ENCODE measurements at places on chromosomes 5 and 9. TPM values are rescaled to one million over a fixed set of nuclear protein-coding genes. Genes with fewer than 3 reads are reported as not detected.
A peak's percentile ranks its signal among the peaks of the same experiment; 100 is the strongest.

GRCh38 chr9:84002344-84002743 is 21.7 kb downstream of the RMI1 start:
- DNase-seq, result no peak

GRCh38 chr9:34896112-34896511 is 62.0 kb upstream of the PHF24 start:
- DNase-seq, result no peak

DNA sequence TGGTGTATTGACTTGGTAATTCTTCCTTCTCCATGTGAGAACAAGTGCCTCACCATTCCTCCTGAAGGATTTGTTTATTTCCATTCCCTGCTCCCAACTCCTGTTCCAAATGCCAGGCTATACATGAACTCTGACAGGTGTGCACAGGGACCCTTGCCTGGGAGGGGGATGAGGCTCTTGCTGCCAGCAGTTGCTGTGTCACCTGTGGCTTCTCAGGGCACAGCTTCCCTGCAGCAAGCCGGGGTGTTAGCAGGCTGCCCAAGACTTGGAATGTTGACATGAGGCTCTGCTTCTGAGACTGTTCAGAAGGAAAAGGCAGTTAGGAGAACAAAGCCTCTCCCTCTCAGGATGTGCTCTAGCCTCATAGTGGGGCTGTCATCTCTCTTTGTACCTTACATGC is 131.3 kb downstream of the DOCK2 start:
- DNase-seq, result no peak

GRCh38 chr5:79011219-79011836 is 26.2 kb upstream of the ARSB start:
- no peak for DNase-seq

GRCh38 chr9:134536101-134536900 is 105.3 kb upstream of the COL5A1 start:
- no peak for DNase-seq

DNA sequence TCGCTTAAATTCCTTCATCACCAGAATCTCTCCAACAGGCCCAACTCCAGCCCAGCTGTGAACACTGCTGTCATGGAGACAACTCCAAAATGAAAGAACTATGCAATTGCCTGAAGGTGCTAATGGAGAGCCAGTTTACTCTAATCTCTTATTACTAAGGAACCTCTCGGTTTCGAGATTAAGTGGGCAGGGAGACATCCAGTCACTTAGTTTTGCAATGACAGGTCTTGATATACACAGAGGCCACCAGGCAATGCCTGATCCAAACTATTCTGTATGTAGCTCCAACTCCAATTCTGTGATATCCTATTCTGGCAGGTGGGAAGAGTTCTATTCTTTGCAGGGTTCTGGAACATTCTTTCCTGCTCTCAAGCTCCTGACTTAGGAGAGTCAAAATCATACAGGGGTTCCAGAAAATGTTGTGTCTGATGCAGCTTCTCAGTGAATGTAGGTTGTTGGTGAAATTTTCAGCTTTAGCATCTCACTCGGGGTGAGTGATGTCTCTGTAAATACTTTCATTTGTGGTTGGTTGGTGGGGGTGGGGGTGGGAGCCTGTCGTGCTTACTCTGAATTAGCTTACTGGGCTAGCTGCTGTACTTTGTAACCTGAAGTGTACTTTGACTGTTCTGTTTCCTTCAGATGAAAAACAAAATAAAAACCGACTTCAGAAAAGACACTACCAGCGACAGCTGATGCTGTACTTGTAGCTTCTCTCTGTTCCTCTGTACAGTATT is 170.9 kb downstream of the PALM2AKAP2 start:
- DNase-seq, result no peak

DNA sequence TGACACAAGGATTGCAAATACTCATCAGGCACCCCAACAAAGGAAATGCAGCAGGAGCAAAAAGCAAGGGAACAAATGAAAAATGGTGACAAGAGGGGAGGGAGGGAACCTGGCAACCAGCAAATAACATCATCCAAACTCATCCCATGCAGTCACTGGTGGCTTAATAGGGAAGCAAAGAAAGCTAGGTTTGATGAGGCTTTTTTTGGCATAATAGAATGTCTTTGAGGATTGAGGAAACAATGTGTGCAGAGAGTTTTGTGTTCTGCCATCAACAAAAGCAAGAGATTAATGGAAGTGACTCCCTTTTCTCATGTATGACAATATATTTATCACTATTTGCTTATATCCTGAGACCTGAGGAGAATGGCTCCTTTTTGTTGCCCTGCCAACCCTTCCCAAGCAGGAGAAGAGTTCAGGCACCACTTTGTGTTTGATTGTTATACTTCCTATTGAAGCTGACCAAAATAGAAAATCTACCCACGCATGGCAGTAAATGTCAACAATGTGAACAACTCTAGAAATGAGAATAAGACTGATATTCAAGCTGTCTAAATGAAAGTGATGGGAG is 375.7 kb downstream of the CAAP1 start:
- no peak for DNase-seq

DNA sequence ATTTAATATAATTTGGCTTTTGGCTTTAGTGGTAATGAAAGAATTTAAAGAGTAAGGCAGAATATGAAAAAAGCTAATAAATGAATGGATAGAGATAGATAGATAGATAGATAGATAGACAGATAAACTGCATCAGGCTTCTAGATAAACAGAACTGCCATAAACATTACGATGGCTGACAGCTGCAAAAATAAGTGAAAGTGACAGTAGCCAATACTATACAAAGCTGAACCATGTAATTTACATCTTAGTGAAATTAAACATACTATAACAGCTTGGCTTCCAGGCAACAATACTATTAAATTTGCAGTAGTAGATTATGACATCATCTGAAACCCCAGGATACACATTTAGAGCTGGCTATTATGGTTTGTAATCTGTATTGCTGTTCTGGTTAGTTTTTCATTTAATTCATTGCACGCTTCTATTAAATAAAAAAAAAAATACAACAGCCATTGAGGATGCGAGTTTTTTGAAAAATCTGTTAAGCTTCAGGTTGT is 1354.8 kb downstream of the PTPRD start:
- no peak for DNase-seq

GRCh38 chr5:4198461-4198860 is 602.8 kb downstream of the IRX1 start:
- no peak for DNase-seq

DNA sequence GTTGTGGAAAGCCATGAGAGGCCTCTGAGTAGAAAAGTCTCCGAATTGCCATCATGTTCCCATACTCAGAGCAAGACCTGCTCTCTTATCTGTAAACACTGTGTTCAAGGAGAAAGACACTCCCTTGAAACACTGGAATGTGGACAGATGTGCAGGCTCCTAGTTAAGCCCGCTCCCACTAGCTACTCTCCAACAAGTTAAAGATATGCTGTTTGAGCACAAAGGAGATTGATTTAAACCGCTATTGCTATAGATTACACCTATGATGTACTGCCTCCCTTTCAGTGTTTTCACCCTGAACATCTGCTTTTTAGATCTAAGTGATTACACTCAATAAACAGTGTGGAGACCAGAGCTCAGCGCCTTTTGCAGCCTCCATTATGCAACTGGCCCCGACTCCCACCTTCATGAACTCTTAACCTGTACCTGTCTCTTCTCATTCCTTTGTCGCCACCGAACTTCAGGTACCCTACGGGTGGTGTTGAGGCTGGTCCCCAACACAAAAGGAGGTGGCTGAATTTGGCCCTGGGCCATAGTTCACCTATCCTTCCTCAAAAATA is 47.5 kb downstream of the TMEM245 start:
- DNase-seq, result no peak

DNA sequence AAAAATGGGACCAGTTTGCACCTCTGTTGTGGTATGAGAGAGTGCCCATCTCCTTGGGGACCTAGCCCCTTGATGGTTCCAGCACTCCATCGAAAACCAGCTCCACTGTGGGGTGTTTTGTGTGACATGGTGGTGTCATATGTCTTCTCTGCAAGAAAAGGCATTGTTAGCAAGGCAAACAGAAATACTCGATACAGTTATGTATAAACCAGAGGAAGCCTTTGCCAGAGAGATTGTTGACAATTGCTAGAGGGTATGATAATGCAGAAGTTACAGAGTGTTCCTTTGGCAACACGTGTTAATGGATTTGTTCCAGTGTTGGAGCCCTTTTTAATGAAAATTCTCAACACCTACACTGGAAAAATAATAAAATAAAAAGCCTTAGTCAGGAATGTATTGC is 270.4 kb upstream of the DMRT1 start:
- DNase-seq, result no peak

GRCh38 chr5:34533582-34534522 is 122.3 kb upstream of the RAI14 start:
- no peak for DNase-seq

DNA sequence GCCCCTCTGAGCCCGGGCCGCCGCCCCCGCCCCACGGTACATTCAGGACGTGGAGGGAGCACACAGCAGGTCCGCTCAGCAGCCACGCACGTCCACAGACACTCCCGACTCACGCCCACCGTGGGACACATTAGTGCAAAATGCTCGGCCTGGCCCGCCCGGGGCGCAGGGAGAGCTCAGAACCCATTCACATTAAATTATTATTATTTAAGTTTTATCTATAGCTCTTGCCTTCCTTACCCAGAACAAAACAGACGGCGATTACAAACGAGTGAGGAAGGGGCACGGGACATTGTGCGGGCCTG is 47.5 kb upstream of the UBAC1 start:
- no peak for DNase-seq

DNA sequence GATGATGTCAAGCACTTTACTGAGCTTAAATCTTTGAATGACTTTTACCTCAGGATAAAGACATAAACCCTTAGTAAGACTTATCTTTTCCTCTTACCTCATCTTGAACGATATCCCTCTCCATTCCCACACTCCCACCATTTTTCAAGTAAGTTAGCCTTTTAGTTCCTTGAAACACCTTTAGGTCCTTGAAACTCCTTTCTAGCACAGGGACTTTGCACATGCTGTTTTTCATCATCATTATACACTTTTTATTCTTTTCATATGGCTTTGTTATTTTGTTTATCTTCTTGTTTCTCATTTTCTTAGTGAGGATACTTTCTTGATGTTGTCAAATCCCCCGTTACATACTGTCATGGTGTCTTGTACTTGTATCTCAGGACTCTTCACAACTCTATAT is 24.8 kb downstream of the YTHDC2 start:
- no peak for DNase-seq

- no peak for DNase-seq
Measured at GRCh38 chr5:42894057-42894456, 82.4 kb upstream of the SELENOP start.

DNA sequence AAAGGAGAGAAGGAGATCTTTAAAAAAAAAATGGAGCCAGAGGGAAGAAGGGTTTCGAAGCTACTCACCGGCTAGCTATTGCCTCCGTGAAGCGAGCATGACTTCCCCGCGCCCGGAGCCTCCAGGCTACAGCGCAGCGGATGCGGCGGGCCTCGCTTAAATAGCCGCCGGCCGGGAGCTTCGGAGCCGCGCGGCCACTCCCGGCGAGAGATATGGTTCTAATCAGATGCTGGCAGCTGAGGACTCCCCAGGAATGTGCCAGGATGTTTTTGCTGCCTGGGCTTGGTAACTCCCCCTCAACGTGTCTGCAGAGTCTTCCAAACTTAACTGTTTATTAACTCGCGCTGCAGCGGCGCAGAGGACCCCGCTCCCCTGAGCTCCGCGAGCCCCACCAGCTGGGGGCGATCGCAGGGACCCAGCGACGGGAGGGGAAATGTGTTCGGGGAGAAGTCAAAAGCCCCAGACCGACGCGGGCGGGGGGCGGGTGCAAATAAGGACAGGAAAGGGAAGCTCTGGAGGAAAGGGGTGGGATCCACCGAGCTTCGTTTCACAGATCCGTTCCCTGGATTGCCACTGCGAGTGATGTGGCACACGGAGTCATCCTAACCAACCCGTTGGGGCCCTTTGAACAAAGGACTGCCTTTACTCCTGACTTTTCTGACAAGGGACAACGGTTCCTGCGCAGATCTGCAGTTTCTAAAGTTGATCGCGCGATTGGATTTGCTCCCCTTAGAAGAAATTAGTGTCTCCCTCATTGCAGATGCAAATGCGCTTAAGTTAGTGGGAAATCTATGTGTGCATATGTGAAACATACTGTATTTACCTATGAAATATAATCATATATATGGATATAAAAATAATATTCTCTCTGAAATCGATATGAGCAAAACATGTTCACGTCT is at the start of gene DAB2:
Gene DAB2, minus strand, starts transcription at position 245 of the 902 bp plus-strand sequence. CDS start 30,660 bp downstream, outside the sequence.
- peak; percentile 95 for DNase-seq

GRCh38 chr9:19409401-19410194 is 789 bp downstream of the ACER2 start:
- DNase-seq, result no peak

GRCh38 chr9:124878518-124878917 is 16.6 kb downstream of the ARPC5L start:
- no peak for DNase-seq

GRCh38 chr5:147743678-147744374 is 38.7 kb downstream of the JAKMIP2 start:
- DNase-seq, result no peak

- no peak for DNase-seq
Measured at GRCh38 chr9:114311571-114312512, 11.1 kb upstream of the ORM1 start.

DNA sequence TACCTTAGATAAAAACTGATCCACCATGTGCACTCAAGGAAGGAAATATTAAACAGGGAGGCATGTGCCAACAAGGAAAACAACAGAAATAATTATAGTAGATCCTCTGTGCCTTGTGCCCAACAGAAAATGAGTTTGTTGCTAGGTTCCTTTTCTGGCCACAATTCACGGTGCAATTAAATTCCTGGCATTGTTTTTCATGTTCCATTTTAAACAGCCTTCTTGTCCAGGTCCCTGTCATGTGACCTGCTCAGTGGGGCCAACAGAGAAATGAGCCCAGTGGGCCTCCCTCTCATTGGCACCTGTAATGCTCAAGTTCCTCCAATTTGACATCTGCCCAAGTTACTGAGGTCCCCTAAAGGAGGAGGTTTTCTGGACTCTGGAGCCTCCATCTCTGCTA is 56.5 kb downstream of the SPOCK1 start:
- no peak for DNase-seq

The C8G gene
- total RNA-seq, result 0.67 TPM

The TMEM215 gene
- 0.18 TPM for total RNA-seq

The FST gene
- 1.4 TPM for total RNA-seq

The MBLAC2 gene
- 4.1 TPM for total RNA-seq

The ANP32B gene
- 13.1 TPM for total RNA-seq

The SLF1 gene
- 14.2 TPM for total RNA-seq

The SPATA31C1 gene
- total RNA-seq, result not detected
